ENCODE measurements at places on chromosomes 3 and 15.

DNA sequence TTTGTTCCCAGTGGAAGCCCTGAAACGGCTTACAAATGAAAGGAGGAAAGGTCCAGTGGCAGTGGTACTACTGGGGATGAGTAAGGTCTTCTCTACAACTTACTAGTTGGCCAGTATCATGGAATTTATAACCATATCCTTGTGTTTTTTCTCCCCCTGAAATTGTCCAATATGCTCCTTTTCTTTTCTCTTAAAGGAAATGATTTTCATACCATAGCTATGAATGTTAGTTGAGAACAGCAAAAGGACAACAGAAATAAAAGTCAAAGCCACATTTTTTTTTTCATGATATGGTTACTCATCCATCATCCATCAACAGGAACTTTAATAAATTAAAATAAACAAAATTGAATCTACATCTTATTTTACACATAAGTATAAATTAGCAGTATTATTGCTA is 450.4 kb downstream of the MFSD1 start:
- DNase-seq: no peak

DNA sequence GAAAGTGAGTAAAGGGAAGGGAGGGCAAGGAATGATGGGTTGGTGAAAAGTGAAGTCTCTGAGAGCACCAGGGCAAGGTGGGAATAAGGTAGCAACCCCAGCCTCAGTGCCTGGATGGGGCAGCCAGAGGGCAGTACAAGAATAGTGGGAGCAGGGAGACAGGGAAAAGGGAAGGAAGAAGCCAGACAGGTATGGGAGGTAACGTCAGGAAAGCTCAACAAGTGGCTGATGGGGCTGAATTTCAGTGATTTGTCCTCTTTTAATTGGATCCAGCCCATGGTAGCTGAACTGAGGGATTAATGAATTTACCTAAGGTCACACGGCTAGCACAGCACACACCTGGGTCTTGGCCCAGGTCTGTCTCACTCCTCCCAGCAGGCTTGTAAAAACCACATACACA is 12.6 kb downstream of the RORA start:
- DNase-seq: no peak

- no peak for DNase-seq
Measured at GRCh38 chr15:69499521-69500211, 47.0 kb downstream of the RPLP1 start.

GRCh38 chr3:132464066-132464465 is 46.8 kb downstream of the DNAJC13 start:
- DNase-seq: no peak

GRCh38 chr15:66252685-66253417 is 699 bp downstream of the MEGF11 start:
- DNase-seq: peak; percentile 74

DNA sequence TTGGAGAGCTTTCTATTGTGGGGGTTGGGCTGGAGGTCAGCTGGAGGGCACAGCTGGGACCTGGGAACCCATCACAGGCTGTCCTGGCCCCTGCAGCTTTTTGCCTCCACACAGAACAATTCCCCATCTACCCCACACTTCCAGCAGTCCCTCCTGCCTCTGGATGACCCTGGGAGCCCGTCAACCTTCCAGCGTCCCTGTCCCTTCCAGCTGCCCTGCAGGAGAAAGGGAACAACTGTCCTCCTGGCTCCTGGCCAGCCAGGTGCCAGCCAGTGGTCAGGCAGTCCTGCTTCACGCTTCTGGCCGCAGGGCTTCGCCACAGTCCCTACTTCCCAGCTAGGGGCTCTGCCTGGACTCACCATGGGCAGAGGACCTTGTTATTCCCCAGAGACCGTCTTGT is 27.2 kb downstream of the LINGO1 start:
- DNase-seq: no peak

DNA sequence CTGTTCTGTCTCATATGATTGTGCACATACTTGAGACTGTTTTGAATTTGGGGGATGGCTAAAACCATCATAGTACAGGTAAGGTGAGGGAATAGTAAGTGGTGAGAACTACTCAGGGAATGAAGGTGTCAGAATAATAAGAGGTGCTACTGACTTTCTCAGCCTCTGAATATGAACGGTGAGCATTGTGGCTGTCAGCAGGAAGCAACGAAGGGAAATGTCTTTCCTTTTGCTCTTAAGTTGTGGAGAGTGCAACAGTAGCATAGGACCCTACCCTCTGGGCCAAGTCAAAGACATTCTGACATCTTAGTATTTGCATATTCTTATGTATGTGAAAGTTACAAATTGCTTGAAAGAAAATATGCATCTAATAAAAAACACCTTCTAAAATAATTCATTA is 5.1 kb downstream of the CCR5 start:
- DNase-seq: no peak

- DNase-seq: no peak
Measured at GRCh38 chr3:161069511-161070251, 35.5 kb downstream of the B3GALNT1 start.

GRCh38 chr15:87573534-87573933 is 683.0 kb downstream of the NTRK3 start:
- no peak for DNase-seq

DNA sequence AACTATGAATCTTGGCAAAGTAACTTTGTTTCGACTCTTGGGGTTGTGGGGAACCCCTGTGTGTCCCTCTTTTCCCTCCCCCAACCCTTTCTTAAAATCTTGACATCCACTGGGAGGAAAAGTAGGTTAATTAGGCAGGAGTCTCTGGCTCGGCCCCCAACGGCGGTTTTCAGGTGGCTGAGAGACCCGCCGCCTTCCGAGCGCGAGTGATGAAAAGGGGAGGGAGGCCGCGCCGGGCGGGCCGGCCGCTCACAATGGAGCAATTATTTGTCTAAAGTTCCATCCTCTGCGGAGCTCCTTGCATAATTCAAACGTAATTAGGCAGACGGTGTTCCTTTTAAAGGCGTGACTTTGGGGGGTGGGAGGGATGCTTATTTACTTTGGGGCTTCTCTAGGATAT is 51.7 kb downstream of the ZIC4 start:
- DNase-seq: peak; percentile 44

DNA sequence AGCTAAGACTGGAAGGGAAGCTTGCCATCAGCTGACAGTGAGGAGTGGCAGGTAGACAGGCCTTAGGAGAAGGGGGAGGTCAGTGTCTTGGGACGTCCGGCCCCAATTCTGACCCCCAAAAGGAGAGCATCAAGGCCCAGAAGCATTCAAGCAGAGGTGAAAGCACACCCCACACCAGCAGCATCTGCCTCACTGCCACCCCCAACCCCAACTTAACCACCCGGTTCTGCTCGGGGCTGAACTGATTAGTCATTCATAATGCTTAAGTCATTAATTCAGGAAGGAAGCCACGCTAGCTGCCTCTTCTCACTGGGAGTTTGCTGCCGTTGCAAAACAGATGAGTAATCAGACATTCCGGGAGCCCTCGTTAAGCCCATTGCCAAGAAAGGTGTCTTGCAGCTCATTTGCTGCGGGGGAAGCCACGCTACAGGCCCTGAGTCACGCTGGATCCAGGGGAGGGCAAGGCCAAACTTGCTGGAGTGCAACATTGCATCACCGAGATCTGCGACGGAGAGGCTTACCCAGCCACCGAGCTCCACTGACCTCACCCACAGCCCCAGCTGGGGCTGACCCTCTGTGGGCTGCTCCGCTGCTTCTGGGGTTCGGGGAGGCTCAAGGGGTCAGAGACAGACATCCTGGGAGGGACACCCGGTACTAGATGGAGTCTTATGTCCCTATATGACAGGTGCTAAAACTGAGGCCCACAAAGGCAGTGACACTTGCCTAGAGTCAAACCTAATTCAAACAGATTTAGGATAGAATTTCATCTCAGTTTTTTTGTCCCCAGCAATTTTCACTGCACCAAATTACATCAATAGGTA is 46.4 kb upstream of the HES1 start:
- no peak for DNase-seq

DNA sequence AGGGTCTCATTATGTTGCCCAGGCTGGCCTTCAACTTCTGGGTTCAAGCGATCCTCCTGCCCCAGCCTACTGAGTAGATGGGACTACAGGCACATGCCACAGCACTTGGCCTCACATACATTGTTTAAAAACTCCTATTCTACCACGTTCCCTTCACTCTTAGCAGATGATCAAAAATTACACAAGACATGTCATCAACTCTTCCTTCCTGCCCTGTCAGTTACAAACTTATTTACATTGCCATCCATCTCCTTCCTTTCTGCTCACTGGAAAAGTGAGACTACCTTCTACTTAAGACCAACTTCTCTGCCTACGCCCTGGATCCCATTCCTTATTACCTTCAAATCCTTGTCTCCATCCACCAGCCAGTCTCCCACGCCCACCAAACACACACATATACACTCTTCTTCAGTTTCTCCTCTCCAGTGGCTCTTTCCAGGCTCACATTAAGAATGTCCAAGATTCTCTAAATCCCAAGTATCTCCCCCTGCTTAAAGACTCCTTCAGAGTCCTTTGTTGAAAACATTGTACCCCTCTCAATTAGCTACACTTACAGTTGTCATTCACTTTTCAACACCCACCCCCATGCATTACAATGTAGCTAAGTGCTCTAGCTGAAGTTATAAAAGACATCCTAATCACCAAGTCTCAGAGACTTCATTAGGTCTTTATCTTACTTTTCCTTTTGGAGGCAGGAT is 4.3 kb downstream of the PEAK1 start:
- no peak for DNase-seq

- DNase-seq: no peak
Measured at GRCh38 chr3:153290268-153291015, 128.4 kb downstream of the RAP2B start.

DNA sequence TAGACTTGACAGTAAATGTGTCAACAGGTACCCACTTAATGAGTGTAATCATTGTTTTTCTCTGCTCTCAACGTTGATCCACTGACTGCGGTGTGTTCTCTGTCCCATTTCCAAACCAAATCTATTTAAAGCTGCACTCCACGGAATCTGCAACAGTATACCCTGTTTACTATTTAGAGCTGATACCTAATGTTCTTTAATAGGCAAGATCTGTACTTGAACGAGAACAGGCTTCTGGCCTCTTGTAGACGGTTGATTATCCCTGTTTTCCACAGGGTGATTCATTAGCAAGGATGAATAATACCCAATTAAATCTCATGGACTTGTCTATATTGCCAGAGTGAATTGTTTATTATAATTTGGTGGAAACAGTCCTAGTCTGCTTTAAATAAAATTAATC is 189.9 kb downstream of the LPP start:
- no peak for DNase-seq

GRCh38 chr3:58528629-58529028 is 8.4 kb downstream of the ACOX2 start:
- no peak for DNase-seq

- DNase-seq: no peak
Measured at GRCh38 chr3:22937536-22937935, 265.6 kb upstream of the UBE2E2 start.

DNA sequence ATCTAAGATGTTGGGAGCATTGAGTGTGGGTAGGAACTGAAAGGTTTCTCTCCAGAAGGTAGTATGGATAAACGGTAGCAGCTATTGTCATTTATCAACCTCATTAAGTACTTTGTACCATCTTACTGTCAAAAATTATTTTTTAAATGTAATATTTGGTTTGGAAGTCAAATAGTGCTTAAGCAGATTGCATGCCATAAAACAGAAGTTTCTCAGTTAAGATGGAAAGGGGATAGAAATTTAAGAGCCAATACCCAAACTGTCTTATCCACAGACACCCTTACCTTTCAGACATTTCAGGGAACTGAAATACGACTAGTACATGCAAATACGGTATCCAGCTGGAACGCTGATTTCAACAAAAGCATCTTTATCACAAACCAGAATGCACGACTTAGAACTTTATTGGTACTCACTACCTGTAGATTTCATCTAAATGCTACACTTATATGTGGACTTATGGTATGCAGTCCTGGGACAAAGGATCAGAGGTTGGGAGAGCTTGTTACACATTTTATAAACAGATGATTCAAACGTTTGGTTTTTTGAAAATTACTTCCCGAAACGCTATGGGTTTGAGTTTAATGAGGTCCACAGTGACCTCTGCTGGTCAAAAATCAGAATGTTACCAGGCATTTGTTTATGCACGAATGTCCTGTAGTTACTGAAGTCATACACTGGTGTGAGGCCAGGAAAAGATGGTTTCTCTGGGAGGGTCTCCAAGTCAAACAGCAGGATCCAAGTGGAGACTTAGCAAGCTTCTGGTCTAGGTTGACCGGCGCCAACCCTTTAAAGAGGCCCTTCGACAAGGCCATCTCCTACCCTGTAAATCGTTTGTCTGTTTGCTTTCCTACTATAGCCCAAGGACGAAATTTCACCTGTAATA is 45.7 kb upstream of the DUT start:
- peak; percentile 86 for DNase-seq

DNA sequence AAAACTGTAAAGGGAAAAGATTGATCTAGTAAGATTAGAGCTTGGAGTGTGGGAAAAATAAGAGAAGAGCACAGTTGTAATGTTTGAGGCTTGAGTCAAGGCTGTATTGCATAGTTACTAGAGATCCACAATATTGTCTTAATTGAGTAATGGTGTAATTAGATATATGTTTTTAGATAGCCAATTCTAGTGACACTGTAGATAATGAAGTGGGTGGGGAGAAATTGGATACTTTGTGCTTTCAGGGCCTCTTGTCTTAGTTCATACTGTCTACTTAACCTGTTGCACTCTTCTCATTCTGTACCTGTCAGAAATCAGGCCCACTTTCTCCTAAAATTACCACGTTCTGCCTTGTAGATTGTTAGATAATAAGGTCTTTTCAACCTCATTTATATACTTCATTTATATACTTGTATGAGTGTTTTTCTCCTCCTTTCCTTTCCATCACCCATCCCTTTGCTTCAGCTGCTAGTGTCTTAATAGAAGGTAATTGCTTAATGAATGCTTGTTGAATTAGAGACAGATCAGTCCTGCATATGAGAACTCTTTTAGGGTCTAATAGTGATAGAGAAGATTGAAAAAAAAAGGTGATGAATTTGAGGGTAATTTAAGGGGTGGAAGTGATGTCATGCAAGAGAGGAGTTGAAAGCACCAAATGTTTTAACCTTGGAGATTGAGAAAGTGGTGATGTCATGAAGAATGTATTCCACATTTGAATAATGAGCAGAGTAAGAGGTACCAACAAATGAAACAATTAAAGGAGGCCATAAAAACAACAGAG is 32.0 kb downstream of the PIK3CA start:
- no peak for DNase-seq
